ENCODE measurements at places on chromosomes 16 and 17.
A peak's percentile ranks its signal among the peaks of the same experiment; 100 is the strongest.

GRCh38 chr16:7689234-7689633 is 356.6 kb downstream of the RBFOX1 start:
- no peak for DNase-seq

- DNase-seq = no peak
Measured at GRCh38 chr16:2337431-2338296, 2.9 kb downstream of the ABCA3 start.

DNA sequence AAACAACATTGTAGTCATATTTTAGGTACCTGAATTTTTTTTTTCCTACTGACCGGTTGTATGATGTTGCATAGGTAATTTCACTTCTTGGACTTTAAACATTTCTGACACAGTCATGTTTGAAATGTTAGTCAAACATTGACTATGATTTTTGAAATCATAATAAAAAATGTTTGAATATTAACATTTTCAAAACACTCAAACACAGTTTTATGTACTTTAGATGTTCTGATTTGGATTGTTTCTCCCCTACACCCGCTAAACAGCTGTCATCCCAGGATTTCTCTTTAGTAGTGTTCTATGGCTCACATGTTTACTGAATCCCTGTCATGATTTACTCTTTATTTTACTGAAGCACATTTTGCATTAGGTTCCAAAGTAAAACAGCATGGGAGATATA is 102.9 kb upstream of the NPEPPS start:
- no peak for DNase-seq

- no peak for DNase-seq
Measured at GRCh38 chr16:55055262-55055661, 124.6 kb downstream of the IRX5 start.

GRCh38 chr16:3479654-3480216 is 15.6 kb downstream of the C16orf90 start:
- no peak for DNase-seq

- no peak for DNase-seq
Measured at GRCh38 chr16:89370081-89370511, 120.3 kb downstream of the ANKRD11 start.

- DNase-seq = no peak
Measured at GRCh38 chr17:13353590-13353989, 248.1 kb downstream of the HS3ST3A1 start.

GRCh38 chr17:28398280-28398981 is 7.6 kb downstream of the SLC46A1 start:
- no peak for DNase-seq

DNA sequence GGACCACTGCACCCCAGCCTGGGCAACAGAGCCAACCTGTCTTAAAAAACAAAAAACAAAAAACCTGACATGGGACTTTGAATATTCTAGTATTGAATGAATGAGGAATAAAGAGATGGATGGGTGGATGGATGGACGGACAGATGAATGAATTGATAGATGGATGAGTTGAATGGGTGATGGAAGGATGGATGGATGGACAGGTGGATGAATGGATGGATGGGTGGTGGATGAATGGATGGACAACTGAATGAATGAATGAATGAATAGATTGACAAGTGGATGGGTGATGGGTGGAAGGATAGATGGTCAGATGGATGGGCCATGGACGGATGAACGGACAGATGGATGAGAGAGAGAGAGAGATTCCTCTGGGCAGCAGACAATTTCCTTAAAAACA is 22.8 kb upstream of the CEP20 start:
- no peak for DNase-seq

DNA sequence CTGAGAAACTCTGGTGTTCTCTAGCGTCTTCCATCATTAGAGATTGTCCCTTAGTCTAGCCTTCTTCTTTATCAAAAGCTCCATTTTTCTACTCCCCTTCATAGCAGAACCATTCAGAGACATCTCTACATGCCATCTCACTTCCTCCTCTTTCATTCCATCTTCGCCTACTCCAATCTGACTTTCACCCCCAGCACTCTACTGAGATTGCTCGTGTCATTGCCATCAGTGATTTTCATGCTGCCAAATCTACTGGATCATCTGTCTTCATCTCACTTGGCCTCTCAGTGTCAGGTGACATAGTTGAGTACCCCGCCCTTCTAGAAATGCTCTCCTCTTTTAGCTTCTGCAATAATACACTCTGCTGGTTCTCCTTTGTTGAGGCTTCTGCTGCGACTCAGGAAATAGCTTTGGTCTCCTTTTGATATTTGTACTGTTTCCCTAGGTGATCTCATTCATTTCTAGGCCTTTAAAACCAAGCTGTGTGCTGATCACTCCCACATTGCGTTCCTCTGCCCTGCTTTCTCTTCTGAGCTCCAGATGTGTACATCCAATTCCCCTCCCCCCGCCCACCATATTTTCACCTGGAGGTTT is 119.1 kb downstream of the FTO start:
- DNase-seq = peak; percentile 32

DNA sequence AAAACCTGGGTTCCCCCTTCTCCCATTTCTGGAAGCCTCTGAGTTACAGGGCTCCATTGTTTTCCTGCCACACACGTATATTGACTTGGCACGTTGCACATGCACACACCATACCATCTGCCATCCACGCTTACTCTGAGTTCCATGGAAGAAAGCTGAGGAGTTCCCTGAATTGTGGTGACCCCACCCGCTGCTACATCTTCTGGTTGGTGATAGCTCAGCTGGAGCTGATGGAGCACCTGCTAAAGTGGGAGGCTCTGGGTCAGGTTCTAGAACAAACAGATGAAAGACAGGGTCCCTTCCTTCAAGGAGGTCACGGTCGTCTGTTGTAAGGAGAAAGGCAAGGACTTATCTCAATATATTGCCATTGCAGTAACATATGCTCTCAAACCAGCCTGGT is 41.1 kb downstream of the TMEM11 start:
- DNase-seq = peak; percentile 7

- DNase-seq = no peak
Measured at GRCh38 chr16:49491106-49491670, 117.6 kb downstream of the C16orf78 start.

DNA sequence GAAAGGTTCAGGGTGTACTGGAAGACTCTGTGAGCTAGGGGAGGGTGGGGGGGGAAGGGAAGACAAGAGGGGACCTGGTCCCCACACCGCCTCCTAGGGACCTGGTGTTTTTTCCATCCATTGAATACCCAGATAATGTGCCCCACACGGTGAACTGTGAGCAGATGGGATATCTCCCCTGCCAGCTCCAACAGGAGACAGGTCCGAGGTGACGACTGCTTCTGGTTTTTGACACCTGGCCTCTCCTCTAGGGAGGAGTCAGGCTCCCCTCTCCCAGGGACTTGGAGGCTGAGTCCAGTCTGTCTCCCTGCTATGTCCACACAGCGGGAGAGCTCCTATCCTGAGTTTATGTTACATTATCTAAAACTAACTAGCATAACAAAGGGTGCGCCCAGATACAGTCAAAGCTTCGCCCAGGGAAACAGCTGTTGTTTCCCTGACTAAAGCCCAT is 1.8 kb downstream of the MARVELD3 start:
- no peak for DNase-seq

DNA sequence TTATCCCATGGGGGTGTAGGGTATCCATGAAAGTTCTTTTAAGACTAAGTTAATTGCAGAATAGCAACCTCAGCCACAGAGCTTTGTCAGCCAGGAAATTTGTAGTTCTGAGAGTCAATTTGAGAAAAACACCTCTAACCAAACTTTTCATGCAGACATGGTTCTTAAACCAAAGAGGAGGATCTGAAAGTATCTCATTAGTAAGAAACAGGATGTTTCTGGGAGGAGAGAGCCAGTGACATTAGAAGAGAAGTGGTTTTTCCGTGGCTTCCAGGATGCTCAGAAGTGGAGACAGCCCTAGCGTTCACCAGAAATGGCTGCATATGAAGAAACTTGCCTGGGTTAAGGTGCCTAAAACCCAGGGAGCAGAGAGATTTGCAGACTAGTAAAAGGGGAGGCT is 7.9 kb downstream of the GNAO1 start:
- peak; percentile 34 for DNase-seq

- no peak for DNase-seq
Measured at GRCh38 chr16:68251832-68252231, 6.7 kb downstream of the PLA2G15 start.

GRCh38 chr16:69077251-69077650 is 28.2 kb upstream of the HAS3 start:
- no peak for DNase-seq

DNA sequence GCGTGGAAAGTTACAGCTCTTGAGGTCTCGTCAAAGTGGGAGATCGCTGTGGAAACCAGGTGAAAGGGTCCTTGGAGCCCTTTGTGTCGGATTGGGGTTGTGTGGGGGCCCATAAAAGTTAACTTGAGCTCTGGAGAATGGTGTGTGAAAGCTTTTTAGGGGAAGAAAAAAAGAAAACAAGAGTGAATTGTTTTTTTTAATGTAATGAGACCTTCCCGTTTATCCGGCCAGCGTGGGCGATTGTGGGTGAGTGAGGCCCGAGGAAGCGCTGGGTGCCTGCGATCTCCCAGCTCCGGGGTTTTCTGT is 150.6 kb downstream of the MSI2 start:
- no peak for DNase-seq

DNA sequence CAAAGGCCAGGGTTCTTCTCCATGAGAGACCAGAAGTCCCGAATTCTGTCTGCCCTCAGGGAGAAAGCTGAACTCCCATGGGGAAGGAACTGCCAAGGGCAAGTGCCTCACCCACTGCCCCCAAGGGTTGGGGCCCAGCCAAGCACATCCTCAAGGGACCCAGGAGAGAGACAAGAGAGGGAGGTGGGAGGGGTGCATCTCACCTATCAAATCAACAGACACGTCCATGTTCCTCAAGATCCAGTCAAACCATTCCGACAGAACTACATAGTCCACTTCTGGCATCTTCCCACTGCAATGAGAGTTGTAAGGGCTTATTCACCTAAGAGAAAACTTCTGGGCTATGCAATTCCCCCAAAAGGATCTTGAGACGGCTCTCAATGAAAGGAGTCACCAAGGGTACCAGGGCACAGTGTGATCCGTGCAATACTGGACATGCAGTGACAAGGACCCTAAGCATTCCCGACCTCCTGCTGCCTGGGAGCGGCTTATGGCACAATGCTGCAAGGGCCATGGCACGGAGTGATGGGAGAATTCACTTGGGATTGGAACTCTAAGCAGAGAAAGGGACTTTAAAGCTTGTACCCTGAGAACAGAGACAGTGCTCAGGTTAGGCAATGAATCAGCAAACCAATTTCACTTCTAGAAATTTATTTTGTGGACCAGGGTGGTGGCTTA is 32.2 kb downstream of the TK2 start:
- no peak for DNase-seq
